Suppressor macrophage treated with lipopolysaccharide for 4 hours (primary cell): ENCODE measurements at places on chromosomes 12 and 14.

- DNase-seq, result no peak
Observed at GRCh38 chr12:1234073-1234472, 243.1 kb downstream of the ERC1 start.

DNA sequence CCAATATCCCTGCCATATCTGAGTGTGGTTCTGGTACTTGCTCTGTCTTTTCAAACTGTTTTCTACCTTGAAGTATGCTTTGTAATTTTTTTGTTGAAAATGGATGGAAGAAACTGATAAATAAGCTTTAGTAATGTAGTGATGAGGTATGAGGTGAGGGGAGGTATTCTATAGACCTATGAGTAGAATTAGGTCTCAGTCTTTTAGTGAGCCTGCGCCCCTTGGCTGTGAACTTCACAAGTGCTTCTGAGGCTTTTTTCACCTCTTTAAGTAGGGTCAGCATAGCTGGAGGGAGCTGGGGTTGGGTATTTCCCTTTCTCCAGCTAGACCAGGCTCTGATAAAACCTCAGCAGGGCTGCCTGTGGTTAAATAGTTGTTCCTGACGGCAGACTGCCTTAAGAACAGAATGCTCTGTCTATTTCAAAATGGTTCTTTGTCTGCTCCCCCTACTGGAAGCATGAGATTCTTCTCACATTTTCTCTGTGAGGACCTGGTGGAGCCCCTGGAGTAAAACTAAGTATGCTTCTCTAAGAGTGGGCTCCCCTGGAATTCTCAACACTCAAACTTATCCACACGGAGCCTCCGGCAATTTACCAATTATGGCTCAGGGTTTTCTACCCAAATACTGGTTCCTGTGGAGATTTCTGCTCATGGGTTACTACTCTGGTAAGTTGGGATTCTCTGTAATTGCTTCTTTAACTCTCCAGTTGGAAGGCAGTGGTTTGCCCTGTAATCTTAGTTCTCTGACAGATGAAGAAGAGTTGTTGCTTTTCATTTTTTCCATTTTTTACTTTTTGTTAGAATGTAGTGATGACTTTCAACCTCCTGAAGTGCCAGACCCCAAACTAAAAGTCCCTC lies 13.1 kb downstream of the KRT5 start:
- DNase-seq, result peak; percentile 43

DNA sequence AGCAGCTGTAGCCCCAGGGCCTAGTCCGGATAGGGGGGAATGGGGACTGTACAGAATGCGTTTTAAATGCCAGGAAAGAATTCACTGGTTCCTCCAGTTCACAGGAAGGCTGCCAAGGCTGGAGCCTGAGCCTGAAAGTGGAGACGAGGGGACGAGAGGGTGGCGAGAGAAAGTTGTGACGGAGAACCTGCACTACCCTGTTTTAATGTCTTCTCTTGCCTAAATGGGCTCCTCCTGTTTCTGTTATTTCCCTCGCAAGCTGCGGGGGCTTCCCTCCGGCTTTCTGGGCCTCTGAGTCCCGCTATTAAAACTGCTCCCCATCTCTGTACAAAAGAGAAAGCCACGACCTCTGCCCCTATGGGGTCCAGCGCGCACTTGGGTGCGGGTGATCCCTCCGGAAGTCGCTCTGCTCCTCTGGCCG lies 4.5 kb downstream of the C1QL4 start:
- DNase-seq, result no peak

GRCh38 chr12:27751386-27752047 lies 28.5 kb upstream of the KLHL42 start:
- no peak for DNase-seq

DNA sequence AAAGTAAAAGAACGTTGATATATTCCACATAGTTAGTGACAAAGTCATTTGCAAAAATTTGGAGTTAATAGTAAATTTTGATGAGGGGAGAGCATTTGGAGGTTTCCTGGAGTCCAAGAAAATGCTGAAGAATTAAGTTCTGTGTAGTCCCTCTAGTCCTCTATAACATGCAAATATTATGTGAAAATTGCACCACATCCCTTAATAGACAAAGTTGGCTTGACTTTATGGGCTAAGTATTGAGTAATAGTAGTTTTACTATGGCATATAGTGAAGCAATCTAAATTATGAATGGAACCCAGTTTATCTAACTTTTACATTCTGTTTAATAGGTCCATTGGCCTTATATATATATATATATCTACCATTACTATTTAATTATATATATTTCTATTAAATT lies 66.4 kb upstream of the DCN start:
- DNase-seq, result no peak

- DNase-seq, result no peak
Observed at GRCh38 chr12:106598003-106598402, 15.2 kb downstream of the RFX4 start.

- DNase-seq, result no peak
Observed at GRCh38 chr12:106901276-106901675, 54.4 kb upstream of the TMEM263 start.

GRCh38 chr12:90543841-90544240 lies 411.1 kb downstream of the CCER1 start:
- DNase-seq, result no peak

GRCh38 chr12:61554268-61555008 lies 705.8 kb upstream of the USP15 start:
- DNase-seq, result no peak

DNA sequence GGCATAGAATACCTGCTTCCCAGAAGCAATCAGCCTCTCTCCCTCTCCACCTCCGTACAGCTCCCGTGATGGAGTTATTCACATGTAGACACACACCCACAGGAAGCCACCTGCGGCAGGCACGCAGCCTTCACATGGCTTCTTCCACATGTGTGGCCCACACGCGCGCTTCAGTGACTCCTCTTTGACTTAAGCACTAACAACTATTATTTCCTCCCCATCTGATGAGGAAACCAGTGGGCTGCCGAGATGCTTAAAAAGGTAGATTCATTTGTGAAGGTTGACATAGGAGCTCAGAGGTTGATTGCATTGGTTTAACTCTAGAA lies 69.3 kb downstream of the PRMT8 start:
- DNase-seq, result no peak

DNA sequence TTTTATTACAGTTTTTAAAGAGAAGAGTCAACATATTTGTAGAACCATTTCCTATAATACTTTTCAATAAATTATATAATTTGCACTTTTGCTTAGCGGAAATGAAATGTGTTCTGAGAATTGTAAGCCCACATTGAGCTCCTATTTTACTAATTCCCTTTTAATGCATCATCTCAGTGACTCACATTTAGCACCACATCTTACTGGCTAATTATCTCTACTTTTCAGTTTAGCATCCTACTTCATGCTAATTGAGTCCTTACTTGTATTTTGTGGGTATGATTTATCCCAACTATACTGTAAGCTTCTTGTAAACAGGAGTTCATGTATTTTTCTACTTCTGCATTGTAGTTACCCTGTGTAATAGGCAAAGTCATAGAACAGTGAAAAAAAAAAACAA lies 67.5 kb downstream of the TMX1 start:
- no peak for DNase-seq

GRCh38 chr14:85315290-85315689 lies 214.7 kb upstream of the FLRT2 start:
- no peak for DNase-seq
